ENCODE measurements at places on chromosomes 16 and 17. TPM values are rescaled to one million over a fixed set of nuclear protein-coding genes. Genes with fewer than 3 reads are reported as not detected.

Gene ARHGAP23
- polyA plus RNA-seq: 34.4 TPM

Gene RHBDF2
- 18.3 TPM for polyA plus RNA-seq

Gene CACNG4
- not detected for polyA plus RNA-seq

Gene PRAC1
- not detected for polyA plus RNA-seq

Gene KRT25
- polyA plus RNA-seq: not detected

Gene RTN4RL1
- 4.9 TPM for polyA plus RNA-seq

Gene ZSCAN10
- not detected for polyA plus RNA-seq

Gene TBC1D3C
- not detected for polyA plus RNA-seq

Gene CCDC154
- 0.65 TPM for polyA plus RNA-seq

Gene MMP28
- 4.4 TPM for polyA plus RNA-seq

Gene PMP22
- 92.2 TPM for polyA plus RNA-seq

Gene GUCY2D
- polyA plus RNA-seq: 0.04 TPM

Gene YBX2
- polyA plus RNA-seq: 2.0 TPM

Gene PLCD3
- 105 TPM for polyA plus RNA-seq

Gene BAIAP3
- polyA plus RNA-seq: 1.7 TPM

Gene CDRT15
- polyA plus RNA-seq: not detected

Gene PRKCB
- polyA plus RNA-seq: 0.30 TPM

Gene SMPD3
- polyA plus RNA-seq: 0.15 TPM

Gene CTDNEP1
- polyA plus RNA-seq: 54.4 TPM

Gene ETV4
- 0.46 TPM for polyA plus RNA-seq

Data from heart left ventricle (tissue), 16 donors.